Stimulated activated CD4-positive, alpha-beta T cell treated with anti-CD3 and anti-CD28 coated beads, Interleukin-4, amount 100 ng/mL, for 1 hour (primary cell): ENCODE measurements at places on chromosomes 13 and 19.

- no peak for DNase-seq
Observed at GRCh38 chr19:10764340-10764894, 46.5 kb downstream of the DNM2 start.

- DNase-seq = no peak
Observed at GRCh38 chr13:37495046-37495445, 103.5 kb downstream of the POSTN start.

GRCh38 chr13:29067306-29067945 is 247.3 kb downstream of the MTUS2 start:
- DNase-seq = no peak

GRCh38 chr13:63741029-63741813 is 2325.6 kb upstream of the PCDH20 start:
- DNase-seq = no peak

DNA sequence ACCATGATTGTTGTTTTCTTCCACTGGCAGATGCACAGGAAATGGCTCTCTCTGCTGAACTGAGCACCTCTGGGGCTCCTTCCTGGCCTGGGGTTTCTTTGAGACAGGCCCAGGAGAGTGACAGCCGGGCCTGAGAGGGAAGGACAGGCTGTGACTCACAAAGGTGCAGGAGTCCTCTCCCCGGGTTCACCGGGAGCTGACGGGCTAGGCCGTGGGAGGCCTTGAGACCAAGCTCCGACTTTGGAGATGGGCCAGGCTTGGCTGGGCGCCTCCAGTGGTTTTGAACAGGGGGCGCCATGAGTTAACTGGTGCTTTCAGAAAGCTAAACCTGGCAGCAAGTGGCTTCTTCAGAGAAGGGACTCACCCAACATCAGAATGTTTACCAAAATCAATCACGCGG is 143.4 kb downstream of the URI1 start:
- no peak for DNase-seq

DNA sequence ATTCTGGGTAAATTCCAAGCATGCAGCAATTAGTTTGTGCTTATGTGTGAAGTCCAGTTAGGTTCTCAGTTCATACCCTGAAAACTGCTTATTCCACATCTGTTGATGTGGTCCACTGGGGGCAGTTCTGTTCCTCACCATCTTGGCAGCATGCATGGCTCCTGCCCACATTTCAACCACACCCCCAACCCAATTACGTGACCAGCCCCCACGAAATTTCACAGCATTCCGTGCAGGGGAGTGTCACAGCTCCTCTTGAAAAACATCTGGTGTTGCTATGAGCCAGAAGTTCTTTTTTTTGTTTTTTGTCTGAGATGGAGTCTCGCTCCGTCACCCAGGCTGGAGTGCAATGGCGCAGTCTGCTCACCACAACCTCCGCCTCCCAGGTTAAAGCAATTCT is 9.1 kb upstream of the ERVK3-1 start:
- DNase-seq = no peak

DNA sequence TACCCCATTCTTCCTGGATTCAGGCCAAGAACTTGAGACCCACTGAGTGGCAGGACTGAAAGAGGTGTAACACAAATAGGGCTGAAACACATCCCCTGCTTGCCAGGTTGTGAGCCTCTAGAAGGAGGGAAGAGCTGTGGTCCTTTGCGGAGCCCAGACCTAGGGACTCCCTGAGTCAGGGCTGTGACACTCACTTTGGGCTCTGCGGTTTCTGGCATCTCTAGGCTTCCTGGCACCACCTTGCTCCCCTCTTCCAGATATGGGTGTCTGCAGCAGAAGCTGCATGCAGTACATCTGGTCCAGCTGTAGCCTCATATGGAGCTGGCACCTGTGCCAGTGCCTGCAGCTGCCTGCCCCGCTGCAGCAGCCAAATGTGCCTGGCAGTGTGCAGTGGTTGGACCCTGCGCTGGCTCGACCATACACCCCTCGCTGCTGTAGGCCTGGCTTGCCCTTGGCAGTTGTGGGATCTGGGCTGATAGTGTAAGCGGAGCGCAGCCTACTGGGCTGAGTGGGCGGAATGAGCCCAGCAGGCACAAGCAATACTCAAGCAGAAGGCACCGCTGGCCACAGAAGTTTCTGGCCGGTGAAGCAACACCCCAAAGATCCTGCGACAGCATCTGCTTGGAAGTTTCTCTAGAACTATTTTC is 290.4 kb downstream of the SLITRK6 start:
- no peak for DNase-seq

DNA sequence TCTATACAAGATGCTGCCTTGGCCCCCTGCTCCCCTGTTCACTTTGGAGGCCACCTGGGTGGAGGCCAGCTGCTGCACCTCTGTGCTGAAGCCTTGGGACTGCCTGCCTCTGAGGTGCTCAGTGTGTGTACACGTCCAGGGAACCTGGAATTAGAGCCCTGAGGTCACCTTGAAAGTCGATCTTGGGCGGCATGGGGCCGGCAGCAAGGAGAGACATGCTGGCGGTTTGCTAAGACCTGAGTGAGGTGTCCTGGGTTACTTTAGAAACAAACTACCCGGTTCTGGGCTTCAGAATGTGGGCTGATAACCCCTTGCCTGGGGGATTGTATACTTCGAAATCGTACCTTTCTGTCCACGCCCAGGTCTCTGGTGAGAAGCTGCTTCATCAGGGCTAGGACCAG is 25.5 kb downstream of the TSSK6 start:
- no peak for DNase-seq

GRCh38 chr13:23695711-23696464 is 125.7 kb downstream of the TNFRSF19 start:
- DNase-seq = peak; percentile 50

DNA sequence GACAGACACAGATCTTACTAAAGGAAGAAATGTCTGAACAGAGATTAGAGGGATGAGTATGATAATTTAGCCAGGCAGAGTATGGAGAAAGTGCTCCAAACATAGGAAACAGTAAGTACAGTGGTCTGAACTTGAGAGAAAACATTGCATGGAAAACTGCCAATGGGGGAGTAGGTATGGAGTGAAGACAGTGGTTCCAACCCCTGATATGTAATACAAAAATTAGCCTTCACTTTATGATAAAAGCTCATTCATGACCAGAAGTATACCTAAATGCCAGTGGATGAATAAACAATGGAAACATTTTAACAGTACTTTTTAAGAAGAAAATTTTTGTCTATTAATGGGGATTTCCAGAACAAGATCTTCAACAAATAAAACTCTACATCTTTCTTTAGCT is 334.0 kb downstream of the DIAPH3 start:
- no peak for DNase-seq

DNA sequence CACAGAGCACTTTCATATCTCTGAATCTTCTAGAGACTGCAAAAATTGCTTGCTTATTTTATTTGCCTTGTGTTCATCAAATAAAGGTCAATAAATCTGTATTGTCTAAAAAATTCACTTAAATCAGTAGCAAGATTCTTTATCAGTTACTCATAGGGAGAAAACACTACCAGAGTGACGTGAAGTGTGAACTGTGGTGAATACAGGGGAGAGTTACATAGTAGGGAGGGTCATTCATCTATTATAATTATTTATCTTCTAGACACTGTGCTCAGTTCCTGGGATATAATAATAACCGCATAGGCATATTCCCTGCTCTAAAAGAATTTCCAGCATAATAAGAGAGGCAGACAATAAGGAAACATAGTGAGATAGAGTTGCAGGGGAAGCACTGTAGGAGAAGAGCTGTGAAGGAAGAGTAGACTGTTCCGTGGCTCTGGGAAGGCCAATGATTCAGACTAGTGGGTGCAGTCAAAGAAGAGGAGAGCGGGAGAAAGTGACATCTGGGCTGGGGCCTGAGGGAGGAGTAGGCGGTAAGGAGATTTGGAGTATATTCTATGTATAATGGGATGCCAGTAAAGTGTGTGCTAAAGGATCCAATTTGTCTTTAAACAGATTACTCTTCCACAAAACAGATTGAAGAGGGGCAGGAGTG is 84.0 kb upstream of the TDRD3 start:
- no peak for DNase-seq

DNA sequence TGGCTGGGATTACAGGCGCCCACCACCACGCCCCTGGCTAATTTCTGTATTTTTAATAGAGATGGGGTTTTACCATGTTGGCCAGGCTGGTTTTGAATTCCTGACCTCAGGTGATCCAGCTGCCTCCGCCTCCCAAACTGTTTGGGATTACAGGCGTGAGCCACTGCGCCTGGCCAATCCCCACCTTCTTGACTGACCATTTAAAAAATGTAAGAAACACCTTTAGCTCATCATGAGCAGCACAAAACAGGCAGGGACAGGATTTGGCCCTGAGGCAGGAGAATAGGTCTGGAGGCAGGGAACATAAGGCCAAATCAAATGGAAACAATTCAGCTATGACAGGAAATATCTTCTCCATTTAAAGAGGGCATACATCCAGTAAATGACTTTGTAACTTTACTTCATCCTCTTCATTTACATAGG is 1.4 kb upstream of the MPV17L2 start:
- no peak for DNase-seq

DNA sequence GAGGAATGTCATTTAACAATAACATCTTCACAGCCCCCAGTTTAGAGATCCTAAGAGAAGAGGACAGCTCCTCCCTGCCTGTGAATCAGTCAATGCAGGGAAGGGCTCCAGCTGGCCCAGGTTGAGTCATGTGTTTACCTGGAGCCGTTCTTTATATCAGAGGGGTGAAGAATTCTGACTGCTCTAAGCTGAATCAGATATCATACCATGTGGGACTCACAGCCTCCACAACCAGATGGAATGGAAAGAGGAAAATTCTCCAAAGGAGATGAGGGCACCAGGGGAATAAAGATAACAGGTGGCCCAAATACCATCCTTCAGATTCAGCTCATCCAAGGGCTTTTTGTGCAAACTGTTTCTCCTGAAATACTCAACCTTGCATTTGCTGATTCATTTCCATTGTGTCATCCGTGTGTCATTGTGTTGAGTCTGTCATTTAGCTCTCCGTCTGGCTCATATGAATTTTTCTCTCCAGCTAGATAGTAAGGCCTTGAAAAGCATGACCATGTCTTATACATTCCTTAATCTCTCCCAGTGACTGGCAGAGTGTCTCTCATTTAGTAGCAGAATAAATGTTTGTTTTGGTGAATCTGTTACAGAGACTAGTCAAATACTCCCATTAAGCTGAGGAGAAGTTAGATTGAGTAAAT is 217.9 kb downstream of the RFC3 start:
- DNase-seq = no peak

- peak; percentile 28 for DNase-seq
Observed at GRCh38 chr19:46515879-46516350, 20.2 kb upstream of the PNMA8B start.

GRCh38 chr13:42929886-42930535 is 62.0 kb downstream of the EPSTI1 start:
- DNase-seq = no peak
